ENCODE measurements at places on chromosomes 12 and 14.

DNA sequence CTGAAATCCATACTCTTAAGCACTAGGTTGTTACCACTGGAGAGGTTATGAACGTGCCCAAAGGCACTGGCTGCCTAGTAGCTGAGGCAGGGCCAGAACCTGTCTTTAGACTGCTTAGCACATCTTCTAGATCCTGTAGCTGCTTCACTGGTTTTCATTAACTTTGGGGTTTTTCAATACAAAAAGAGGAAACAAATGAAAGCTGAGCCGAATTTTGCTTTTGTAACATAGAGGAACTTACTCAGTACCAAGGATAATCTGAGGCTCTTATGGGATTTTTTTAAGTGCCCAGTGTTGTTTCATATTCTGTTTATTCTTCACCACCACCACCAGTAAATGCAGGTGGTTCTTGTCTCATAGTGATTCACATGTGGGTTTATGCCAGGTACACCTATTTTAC lies 396.1 kb downstream of the RAD51B start:
- no peak for DNase-seq

- no peak for DNase-seq
Observed at GRCh38 chr14:79831195-79831892, 380.0 kb downstream of the DIO2 start.

DNA sequence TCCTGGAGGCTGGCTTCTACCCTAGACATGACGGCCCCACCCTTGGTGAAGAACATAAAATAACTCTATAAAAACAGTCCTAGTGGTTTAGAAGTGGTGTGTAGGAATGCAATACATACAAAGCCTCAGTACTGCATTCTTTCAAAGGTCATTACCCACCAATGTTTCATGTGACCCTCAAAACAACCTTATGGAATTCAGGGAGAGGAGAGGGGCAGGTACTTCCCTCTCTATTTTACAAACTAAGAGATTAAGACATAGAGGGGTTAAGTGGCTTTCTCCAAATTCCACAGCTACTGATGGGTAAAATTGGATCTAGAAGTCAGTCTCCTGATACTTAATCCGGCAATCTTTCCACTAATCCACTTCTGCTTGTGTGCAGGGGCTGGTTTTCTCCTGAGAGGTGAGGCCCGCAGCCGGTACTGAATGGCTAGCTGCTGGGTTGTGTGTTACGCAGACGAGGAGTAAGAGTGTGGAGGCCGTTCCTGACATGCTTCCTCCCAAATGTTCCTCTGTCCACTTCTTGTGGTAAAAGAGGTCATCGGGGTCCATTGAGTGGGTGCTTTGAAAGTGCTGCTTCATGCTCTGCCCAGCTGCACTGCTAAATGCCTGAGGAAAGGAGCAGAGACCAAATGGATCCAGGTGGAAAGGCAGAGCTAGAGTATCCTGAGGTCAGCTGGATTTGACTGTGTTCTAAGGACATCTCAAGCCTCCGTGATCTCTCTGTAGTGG lies 16.2 kb downstream of the SLC7A8 start:
- DNase-seq, result no peak

DNA sequence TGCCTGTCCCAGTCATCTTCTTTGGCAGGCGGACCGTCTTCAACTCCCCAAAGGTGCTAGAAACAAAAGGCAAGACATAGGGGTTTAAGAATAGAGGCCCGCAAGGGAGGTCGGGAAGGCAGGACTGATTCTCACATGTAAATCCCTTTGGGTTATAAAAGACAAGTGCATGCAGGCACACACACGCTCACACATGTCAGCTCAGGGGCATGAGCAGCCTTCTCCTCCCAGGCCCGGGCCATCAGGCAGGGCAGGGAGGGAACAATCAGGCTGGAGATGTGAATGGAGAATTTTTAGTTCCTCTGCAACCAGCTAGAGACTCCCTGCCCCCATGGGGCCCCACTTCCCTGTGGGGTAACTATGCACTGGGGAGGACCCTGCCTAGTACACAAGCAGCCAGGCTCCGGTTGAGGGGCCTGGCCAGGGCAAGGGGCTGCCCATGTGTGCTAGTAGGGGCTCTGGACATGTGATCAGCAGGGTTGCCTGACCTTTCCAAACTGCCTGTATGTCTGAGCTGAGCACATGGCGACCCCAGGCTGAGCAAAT lies 107.2 kb downstream of the RBM19 start:
- DNase-seq, result no peak

- no peak for DNase-seq
Observed at GRCh38 chr12:116040402-116040801, 237.1 kb downstream of the MED13L start.

DNA sequence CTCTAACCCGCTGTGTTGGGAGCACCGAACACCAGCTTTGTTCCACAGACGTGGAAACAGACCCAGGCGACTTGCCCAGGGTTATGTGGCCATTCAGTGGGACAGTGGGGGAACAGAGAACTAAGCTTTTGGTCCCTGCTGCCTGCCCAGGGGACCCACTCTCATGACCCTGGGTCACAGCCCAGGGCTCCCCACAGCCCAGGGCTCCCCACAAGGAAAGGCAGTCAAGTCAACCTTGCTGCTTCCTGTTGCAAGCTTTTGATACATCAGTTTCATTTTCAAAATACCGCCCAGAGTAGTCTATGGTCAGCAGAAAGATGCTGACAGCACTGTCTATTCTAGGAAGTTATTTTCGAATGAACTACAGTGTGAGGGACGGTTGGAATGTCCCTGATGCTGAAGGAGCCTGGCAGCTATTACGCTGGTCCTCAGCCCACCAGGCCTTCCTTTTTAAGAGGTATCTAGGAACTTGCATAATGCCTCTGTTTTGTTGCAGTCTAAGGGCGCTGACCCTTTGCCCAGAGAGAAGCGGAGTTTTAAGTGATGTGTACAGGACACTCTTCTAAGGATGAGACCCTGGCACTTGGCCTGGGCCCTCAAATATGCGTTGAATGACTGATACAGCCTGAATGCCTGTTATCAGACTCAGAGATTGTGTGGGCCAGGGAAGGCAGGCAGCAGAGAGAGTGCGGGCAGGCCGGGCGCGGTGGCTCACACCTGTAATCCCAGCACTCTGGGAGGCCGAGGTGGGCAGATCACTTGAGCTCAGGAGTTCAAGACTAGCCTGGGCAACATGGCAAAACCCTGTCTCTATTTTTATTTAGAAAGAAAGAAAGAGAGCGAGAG lies 12.6 kb upstream of the TTC7B start:
- no peak for DNase-seq

- DNase-seq, result no peak
Observed at GRCh38 chr12:110091136-110091711, 32.9 kb upstream of the IFT81 start.

GRCh38 chr14:20719777-20720176 lies 25.9 kb upstream of the EDDM3A start:
- no peak for DNase-seq

DNA sequence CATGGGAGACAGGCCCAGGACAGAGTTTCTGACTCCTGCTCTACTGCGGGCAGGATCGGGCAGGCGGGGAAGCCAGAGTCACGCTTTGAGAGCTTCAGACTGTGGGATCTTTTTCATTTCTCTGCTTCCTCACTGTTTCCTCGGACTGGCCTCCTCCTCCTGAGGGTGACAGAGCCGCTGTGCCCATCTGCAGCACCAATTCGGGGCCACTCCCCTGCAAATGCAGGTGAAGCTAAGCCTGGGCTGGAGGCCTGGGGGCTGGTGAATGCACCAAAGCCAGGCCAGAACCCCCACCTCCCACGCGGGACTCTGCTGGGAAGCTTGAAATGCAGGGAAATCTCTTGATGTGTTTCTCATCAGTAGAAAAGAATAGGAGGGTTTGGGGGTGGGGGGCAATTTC lies 77.5 kb downstream of the FOXN3 start:
- DNase-seq, result no peak

DNA sequence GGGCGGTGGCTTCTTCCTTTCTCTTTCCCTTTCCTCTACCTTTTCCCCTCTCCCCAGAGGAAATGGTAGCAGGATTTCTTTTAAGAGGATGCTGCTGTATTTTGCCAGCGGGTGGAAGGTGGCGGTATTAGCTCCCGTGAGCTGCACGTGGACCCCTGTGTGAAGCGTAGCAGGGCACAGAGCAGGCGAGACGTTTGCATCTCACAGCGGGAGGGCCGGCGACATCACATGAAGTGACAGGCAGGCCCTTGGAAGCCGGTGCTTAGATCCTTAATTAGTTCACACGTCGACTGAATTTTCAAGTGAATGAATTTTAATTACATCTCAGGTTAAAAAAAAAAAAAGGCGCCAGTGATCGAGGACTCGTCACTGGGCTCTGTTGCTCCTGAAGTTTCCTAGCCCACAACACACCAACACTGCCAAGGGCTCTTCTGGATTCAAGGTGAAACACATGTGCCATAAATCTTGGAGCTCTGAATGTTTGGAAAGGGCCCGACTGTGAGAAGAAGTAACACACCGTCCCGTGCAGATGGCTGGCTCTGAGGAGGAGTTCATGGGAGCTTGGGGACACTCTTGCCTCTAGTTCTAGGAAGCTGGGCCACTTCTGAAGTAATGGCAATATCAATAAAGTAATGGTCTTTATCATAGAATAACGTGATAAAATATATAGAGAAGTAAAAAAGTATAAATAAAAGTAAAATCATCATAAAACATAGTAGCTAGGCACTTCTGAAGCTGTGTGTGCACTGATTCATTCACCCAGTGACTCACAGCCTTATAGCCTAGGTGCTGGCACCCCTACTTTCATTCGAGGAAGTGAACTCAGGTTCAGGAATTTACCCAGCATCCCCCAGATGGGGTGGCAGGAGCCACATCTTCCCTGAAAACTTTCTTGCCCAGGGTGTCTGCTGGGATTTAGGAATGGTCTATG lies 75.3 kb downstream of the AACS start:
- DNase-seq, result no peak

DNA sequence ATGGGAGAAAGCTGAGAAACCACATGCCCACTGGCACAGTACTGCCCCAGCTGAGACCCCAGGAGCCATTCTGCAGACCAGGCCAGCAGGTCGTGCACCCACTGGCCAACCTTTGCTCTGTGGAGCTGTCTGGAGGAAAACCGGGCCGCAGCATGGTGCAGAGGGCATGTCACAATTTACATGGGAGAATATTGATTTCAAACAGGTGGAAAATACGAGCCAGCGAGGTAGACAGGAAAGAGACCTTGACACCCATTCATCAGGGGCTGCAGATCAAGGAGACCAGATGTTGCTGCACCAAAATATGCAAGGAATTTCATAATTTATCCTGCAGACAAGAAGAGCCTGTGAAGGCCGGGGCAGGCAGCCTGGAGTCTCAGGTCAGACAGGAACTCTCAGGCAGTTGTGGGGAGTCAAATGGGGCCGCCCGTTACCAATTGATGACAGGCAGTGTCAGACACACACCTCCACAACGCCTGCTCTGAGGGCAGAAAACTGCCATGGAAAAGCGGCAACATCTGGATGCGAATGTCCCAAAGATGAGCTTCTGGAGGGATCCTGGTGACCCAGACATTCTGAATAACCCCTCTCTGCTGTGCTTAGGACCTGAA lies 74.6 kb upstream of the BCL11B start:
- DNase-seq, result no peak

DNA sequence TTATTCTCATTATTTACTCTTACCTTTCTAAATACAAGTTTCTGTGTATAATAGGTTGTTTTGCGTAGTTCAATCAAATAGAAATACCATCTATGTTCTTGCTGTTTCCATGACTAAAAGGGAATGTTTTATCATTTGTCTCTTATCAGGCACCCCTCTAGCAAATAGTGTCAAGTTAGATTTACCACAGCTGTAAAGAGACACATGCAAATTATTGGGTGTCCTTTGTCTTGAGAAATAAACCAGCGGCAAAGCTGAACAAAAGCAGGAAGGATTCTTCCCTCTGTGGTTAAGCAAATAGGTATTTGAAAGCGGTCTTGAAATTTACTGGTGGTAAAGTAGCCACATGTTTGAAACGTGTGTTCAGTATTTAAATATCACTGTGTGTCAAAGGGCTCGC lies 405.9 kb downstream of the TMTC2 start:
- no peak for DNase-seq

- no peak for DNase-seq
Observed at GRCh38 chr12:131202592-131203378, 249.1 kb downstream of the ADGRD1 start.

- no peak for DNase-seq
Observed at GRCh38 chr12:96121271-96121711, 72.9 kb upstream of the ELK3 start.

DNA sequence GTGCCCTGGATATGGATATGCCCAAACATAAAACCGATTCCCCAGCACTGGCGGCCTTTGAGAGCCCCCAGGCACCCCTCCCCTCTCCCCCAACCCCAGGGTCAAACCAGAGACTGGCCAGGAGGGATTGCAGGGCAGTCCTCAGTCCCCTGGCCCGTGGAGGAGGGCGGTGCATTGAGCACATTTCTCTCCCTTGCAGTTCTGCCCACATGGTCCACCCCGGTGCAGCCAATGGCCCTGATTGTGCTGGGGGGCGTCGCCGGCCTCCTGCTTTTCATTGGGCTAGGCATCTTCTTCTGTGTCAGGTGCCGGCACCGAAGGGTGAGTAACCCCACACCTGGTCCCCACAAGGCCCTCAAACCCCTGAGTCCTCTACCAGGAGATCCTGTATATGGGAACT lies 3.4 kb upstream of the GPR162 start:
- DNase-seq, result no peak

Measured in stimulated activated CD4-positive, alpha-beta T cell treated with anti-CD3 and anti-CD28 coated beads, Interleukin-1b, Interleukin-23, amount 100 ng/mL, for 1 hour (primary cell).